ENCODE measurements at places on chromosomes 11 and 22.

DNA sequence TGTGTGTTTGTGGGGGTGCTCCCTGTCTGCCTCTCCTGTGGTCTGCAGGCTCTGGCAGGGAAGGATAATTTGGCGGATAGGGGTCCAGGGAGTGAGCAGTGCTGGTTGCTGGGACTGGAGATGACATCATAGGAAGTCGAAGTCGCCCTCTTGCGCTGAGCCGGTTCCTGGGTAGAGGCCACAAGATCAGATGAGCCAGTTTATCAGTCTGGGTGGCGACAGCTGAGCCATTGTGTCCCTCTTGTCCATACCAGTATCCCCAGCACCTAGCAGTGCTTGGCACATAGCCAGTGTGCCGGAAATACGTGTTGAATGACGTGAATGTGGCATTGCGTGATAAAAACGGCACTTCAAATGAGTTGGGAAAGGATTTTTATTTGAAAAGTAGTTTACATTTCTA, 9.8 kb downstream of the APOL5 start:
- DNase-seq, result no peak
- no peak overlapping the region for H3K27ac ChIP-seq
- no peaks in the 10 kb centered on the region for H3K4me1 ChIP-seq
- H3K27me3 ChIP-seq, result no peaks in the 10 kb centered on the region

- H3K27ac ChIP-seq, result peak overlapping the region; percentile 27
- H3K4me3 ChIP-seq, result no peak overlapping the region
- peaks cover 18% of the 10 kb centered on the region for H3K4me1 ChIP-seq
- no peaks in the 10 kb centered on the region for H3K36me3 ChIP-seq
- H3K27me3 ChIP-seq, result no peaks in the 10 kb centered on the region
Measured at GRCh38 chr22:40008726-40009291, 14.1 kb downstream of the FAM83F start.

DNA sequence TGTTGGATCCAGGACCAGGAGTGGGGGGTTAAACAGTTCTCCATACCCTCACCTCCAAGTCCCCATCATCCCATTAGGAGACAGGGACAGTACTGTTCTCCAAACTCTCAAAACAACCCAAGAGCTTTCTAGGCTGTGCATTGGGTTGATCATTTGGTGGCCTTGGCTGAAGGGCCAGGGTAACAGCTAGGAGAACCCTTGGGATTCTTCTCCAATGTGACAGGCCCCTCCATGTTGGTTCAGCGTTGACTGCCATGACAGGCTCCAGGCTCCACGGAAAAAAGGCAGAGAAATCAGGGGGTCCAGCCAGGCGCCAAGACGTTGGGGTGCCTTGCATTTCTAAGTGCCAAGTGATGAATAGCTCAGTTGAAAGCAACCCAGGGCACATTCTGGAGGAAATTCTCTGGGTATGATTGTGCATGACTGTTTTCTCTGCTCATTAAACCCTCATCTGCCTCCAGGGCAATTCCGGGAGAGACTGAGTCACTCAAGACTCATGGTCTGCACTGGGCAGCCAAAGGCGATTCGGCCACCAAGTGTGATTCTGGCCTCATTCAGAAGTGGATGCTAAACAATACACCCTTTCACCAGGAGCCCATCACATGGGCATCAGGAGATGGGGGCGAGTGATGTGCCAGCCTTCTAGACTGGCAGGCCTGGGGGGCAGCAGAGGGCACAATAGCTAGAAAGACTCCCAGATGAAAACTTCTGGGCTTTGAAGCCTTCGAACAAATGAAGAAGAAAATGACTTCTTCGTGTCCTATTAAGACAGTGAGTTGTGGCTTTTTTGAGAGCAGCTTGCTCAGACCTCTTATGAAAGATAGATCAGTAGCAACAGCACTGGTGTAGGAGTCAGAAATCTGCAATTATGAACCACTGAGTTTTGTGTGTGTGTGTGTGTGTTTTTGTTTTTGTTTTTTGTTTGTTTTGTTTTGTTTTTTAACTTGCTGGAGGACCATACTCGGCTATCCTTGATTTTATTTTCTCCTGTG, 27.7 kb downstream of the CD44 start:
- no peak overlapping the region for H3K4me3 ChIP-seq
- no peaks in the 10 kb centered on the region for H3K36me3 ChIP-seq
- DNase-seq, result no peak
- peaks cover 34% of the 10 kb centered on the region for H3K4me1 ChIP-seq

DNA sequence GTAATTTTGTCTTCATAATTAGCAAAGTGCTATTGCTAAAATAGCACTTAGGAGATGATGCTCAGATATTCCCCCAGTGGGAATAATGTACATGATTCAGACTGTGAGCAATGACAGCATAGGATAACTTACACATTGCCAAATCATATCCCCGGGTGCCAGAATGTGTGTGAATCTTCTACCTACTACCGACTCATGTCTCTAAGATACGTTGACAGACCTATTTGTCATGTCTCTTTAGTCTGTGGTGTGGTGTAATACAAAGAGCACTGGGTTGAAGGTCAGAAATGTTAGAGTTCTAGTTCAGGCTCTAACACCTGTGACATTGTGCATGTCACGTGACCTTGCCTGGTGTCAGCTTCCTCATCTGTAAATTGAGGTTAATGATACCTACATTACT, 31.0 kb upstream of the PICALM start:
- no peaks in the 10 kb centered on the region for H3K36me3 ChIP-seq
- no peaks in the 10 kb centered on the region for H3K27me3 ChIP-seq
- H3K4me3 ChIP-seq, result no peak overlapping the region
- H3K27ac ChIP-seq, result no peak overlapping the region

- DNase-seq, result no peak
- H3K27ac ChIP-seq, result no peak overlapping the region
- H3K4me3 ChIP-seq, result no peak overlapping the region
- no peaks in the 10 kb centered on the region for H3K27me3 ChIP-seq
Measured at GRCh38 chr22:27930331-27931060, 11.4 kb upstream of the PITPNB start.
